ENCODE measurements at places on chromosomes 3 and 15.
A peak's percentile ranks its signal among the peaks of the same experiment; 100 is the strongest.

GRCh38 chr3:134665243-134665642 is 14.4 kb upstream of the KY start:
- DNase-seq, result no peak

GRCh38 chr3:191261304-191261638 is 62.2 kb downstream of the OSTN start:
- DNase-seq, result no peak

- peak; percentile 32 for DNase-seq
Measured at GRCh38 chr15:62344806-62345539, 179.9 kb upstream of the C2CD4B start.

- no peak for DNase-seq
Measured at GRCh38 chr3:10373686-10374261, 52.9 kb upstream of the SEC13 start.

GRCh38 chr3:149879872-149880271 is 66.9 kb downstream of the RNF13 start:
- no peak for DNase-seq

- no peak for DNase-seq
Measured at GRCh38 chr15:99504823-99505551, 60.8 kb upstream of the MEF2A start.

DNA sequence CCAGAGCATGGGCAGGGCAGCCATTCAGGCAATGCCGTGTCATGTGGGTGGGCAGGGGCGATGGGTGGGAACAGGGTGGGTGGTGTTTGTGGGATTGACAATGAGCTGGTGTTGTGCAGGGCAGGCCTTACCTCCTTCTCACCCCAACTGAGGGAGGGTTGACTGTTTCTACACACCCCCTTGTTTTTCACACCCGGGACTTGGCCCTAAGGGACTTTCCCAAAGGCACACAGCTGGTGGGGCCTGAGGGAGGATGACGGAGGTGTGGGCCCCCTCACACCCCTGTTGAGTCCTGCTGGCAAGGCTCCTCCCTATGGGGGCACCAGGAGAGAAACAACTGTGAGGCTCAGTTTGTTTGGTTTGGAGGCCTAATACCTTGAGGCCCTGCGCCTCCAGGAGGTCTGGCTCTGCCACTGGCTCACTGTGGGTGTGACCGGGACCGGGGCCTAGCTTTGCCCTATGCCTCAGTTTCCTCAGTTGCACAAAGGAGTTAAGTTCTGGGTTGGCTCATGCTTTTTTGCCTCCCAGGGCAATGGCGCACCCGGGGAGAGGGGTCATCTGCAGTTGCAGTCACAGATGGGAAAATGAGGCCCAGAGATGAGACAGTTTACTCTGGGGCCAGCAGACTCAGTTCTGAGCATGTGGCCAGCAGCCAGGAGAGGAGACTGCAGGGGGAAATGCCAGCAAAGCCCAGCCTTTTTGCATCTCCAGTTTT is 5.1 kb upstream of the DNAH1 start:
- DNase-seq, result no peak

DNA sequence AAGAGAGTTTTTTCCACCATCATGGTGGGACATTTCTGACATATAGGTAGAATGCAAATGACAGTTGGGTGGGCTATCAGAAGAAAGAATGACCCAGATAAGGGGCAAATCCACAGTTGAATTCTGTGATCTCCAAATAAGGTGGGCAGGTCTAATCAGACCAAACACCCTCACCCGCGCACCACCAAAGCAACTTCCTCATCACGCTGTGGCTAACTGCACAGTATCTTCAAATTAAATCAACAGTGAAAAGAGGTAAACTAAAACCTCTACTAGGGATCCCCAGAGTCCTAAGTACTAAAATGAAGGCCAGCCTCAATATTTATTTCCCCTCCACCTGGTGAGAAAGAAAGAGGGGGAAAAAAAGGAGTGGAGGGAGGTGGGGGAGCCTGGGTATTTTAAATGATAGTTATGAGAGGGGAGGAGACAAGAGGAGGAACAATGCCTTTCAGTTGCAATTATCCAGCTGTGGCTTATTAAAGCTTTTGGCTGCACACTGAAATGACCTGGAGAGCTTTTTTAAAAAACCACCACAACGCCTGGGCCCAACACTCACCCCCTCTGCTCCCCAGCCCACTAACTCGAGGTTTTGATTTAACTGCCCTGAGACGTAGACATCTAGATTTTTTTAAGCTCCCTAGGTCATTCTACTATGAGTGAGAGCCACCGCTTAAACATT is 61.0 kb downstream of the LRIG1 start:
- DNase-seq, result no peak

DNA sequence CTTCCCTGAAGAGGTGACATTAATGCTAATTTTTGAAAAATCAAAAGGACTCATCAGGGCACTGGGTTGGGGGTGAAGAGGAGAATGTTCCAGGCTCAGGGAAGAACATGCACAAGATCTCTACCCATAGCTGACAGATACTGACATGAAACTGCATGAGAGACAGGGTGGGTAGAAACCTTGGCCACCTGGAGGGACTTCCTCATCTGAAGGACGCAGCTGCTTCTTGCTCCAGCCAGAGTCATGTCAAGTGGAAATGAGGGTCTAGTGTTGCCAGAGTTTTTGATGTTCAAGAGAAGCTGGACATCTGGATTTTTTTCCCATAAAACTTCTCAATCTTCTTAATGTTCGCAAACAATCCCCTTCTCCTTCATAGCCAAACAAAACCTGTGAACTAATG is 29.7 kb downstream of the AMOTL2 start:
- DNase-seq, result no peak

- no peak for DNase-seq
Measured at GRCh38 chr3:155736381-155736780, 8.5 kb downstream of the PLCH1 start.

DNA sequence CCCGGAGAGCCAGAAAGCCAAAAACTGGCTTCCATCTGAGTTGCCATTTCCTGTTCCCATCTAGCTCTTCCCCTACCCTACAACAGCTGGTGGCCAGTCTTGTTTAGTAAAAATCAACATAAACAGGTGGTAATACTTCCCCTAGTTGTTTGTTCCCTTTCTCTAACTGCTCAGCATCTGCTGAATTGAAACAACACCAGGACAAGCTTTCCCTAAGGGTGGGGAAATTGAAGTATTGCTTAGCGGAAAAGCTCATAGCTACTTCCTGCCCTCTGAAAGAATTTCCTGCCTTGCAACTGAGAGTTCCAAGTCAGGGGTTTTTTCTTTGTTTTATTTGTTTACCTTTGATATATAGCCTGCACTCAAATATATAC is 66.8 kb downstream of the HMG20A start:
- no peak for DNase-seq

- DNase-seq, result no peak
Measured at GRCh38 chr15:75785771-75786574, 57.3 kb upstream of the UBE2Q2 start.

- no peak for DNase-seq
Measured at GRCh38 chr3:130395916-130396315, 50.4 kb downstream of the COL6A5 start.

GRCh38 chr3:88291486-88291885 is 141.7 kb downstream of the C3orf38 start:
- DNase-seq, result no peak

- DNase-seq, result no peak
Measured at GRCh38 chr15:56232058-56232457, 11.6 kb downstream of the RFX7 start.

GRCh38 chr15:50783411-50783810 is 17.9 kb upstream of the SPPL2A start:
- DNase-seq, result no peak

DNA sequence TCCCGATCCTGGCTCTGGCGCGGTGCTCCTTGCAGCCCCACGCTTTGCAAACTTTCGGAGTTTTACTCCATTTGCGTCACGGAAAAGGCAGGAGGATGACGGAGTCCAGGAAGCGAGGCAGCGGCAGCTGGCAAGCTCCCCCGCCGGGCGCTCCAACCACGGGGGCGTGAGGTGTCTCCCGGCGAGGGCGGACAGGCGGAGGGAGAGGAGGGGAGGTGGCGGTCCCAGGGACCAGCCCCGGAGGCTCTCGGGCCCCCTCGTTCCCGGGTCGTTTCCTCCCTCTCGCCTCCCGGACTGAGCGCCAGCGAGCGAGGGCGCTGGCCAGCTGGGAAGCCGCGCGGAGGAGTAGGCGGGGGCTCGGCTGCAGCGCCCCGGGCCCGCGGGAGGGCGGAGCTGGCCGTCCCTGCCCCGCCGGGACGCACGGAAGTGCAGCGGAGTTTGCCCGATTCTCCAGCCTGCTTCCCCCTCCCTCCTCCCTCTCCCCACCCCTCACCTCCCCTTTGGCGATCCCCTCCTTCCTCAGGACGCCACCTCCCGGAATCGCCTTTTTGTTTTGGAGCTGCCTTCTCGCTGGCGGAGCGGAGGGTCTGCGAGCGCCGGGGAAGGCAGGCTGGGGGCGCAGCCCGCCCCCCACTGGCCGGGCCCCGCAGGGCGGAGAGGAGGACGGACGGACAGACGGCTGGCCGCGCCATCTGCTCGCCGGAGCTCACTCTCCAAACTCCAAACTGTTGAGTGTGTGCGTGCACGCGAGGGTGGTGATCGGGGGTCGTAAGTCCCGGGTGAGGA is at the start of gene SNX33:
Gene SNX33 (plus strand): TSS at position 543 of the 786 bp plus-strand sequence. CDS start 1,191 bp downstream, outside the sequence.
- DNase-seq, result peak; percentile 37

GRCh38 chr15:75153087-75153486 is 48.6 kb upstream of the C15orf39 start:
- no peak for DNase-seq

- DNase-seq, result no peak
Measured at GRCh38 chr15:52714968-52715367, 35.8 kb upstream of the ATOSA start.

GRCh38 chr3:88038566-88038965 is 20.2 kb downstream of the CGGBP1 start:
- no peak for DNase-seq

- no peak for DNase-seq
Measured at GRCh38 chr15:70111203-70112073, 13.7 kb upstream of the TLE3 start.

DNA sequence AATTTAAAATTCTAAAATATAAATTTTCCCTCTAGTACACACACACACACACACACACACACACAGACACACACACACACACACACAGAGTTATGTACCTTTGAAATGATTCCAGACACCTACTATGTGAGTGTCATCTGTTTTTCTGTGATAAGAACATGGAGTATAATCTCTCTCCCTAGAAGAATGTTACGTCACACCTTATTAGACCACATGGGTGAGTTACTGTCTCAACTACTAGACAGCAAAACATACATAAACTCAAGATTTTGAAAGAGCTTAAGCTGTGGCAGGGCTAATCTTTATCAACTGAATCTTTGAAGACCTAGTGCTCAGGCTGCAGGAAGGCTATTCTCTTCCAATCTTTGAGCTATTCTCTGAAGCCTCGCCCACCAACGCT is 385.9 kb upstream of the BCHE start:
- DNase-seq, result no peak

DNA sequence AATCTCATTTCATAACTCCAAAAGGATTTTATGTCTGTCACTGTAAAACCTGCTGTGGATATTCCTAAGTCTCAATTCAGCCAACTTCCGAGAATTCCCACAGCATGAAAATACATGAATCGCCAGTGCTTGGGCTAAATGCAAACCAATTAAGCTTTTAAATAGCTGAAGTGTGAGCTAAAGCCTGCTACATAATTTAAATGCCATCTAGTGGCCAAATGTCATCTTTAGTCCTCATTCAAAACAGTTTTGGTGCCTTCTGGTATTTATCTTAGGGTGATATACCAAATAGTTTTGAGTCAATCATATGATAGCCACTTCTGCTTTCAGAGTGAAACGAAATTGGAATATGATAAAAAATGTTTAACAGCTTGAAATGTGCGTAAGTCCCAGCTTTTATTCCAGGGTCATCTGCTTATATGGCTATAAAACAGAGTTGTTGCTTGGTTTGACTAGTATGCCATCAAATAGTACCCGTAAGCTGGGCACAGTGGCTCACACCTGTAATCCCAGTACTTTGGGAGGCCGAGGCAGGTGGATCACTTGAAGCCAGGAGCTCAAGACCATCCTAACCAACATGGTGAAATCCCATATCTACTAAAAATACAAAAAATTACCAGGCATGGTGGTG is 41.8 kb upstream of the CCNL1 start:
- DNase-seq, result no peak

- DNase-seq, result no peak
Measured at GRCh38 chr3:67176396-67176795, 178.3 kb downstream of the KBTBD8 start.

DNA sequence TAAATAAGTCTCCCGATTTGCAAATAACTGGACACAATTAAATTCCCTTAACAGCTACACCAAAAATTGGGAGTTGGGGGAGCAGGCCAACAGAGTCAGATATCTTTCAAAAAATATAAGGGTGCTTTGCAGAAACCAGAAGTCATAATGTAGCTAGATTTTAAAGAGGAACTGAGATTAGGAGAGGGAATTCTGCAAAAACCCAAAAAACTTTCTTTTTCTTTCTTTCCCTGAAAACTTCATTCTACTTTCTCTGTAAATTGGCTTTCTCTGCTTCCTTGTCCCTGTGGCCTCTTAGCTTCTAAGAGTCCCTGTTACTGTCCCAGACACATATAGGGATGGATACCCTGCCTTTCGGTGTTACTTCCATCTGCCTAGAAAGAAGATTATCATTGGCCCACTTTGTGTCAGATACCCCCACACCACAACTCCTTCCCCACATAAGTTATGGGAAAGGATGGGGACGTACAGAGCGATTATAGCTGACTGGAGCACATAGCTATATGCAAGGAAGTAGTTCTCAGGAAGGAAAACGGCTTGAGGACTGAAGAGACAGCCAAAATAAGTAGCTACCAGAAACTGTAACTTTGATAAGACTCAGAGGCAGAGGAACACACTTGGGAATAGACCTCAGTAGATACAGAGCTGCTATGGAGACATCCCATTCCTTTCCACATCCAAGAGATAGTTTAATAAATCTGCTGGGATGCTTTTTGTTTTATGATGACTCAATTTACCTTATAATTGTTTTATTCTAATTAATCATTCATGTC is 129.1 kb upstream of the TGFBR2 start:
- no peak for DNase-seq

DNA sequence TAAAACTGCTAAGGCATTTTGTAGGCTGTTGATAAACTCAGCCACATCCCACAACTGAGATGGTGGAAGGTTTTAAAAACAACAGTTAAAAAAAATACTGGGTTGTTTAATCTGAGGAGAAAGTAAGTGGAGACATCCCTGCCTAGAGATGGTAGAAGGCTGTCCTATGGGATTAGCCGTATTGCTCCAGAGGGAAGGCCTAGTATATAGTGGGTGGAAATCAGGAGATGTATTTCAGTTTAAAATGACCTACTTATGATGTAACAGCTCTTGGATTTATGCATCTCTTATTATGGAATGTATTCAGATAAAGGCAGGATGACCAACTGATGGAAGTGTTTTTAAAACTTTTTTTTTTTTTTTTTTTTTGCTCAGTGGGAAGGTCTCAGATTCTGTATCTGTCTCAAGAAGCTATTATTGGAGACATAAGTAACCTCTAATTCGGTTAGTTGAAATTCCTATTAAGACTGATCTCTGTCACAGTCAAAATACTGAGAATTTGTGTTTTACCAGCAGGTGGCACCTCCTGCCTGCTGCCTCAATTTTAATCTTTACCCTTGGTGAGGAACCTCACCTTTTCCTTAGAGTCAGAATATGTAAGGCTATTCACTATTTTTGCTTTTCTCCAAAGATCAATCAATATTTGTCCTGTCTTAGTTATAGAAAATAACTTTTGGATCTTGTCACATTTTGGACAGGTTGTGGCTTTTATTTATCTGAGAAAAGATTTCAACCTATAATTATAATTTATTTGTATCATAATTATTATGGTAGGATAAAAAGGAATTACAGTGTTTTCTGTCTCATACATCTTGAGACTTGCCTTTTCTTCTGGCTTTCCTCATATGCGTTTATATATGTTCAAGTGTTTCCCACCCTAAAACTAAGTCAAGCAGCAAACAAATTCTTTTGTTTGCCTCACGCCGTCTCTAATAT is 63.0 kb downstream of the VPS8 start:
- no peak for DNase-seq

All from activated T-helper 1 cell treated with Interleukin-2 at 50 U/mL for 16 hours (primary cell).